ENCODE measurements at places on chromosomes 3 and 15.
A peak's percentile ranks its signal among the peaks of the same experiment; 100 is the strongest.

DNA sequence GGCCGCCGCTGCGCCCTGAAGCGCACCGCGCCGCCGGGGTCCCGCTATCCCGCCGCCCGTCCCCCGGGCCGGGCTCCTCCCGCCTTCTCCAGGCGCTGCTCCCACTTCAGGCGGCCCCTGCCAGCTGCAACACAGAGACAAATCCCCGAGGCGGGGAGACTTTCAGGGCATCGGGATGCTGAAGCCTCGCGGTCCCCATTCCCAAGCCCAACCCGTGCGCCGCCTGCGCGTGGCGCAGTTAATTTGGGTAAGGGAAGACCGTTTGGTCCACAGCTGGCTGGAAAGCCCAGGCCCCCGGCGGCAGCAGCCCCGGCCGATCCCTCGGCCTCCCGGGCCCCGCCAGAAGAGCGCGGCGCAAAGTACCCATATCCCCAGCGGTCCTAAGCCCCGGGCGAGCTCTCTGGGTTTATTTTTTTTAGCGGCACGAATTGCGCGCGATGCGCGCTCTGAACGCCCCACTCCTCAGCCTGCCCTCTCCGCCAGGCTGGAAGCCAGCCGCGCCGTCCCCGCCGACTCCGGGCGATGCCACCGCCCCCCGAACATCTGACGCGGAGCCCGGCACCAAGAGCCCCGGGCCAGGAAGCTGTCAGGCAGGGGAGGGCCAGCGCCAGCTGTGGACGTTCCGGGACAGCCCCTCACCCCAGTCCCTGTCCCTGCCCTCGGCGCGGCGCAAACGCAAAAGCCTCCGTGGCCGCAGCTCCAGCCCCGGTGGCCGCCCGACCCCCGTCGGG lies 517 bp downstream of the FBN1 start:
- peak; percentile 81 for DNase-seq

GRCh38 chr15:99106417-99107220 lies 1.7 kb downstream of the SYNM start:
- DNase-seq = no peak

- no peak for DNase-seq
Observed at GRCh38 chr3:66738625-66739365, 238.0 kb upstream of the LRIG1 start.

- DNase-seq = no peak
Observed at GRCh38 chr15:88166082-88166993, 90.2 kb downstream of the NTRK3 start.

DNA sequence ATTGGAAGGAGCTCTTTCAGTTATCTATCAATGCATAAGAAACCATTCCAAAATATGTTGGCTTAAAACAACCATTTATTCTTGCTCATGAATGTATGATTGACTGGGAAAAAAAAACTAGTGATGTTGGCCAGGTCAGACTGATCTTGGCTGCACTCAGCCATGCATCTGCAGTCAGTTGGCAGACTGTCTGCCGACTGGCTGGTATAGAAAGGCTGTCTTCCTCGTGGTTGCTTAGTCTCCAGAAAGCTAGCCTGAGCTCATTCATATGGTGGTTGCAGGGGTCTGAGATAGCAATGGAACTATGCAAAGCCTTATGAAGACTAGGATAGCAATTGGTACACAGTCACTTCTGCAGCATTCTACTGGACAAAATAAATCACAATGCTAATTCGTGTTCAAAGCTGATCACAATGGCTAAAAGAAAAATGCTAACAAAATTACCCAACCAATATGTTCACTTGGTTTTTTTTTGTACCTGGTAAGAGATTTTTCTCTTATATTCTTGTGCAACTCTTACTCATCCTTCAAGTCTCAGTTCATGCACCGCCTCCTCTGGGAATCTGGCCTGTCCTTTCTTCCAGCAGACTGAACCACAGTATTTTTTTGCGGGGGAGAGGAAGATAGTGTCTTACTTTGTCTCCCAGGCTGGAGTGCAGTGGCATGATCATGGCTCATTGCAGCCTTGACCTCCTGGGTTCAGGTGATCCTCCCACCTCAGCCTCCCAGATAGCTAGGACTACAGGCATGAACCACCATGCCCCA lies 126.8 kb downstream of the KCNAB1 start:
- no peak for DNase-seq

GRCh38 chr3:46097691-46098241 lies 70.5 kb upstream of the XCR1 start:
- no peak for DNase-seq

DNA sequence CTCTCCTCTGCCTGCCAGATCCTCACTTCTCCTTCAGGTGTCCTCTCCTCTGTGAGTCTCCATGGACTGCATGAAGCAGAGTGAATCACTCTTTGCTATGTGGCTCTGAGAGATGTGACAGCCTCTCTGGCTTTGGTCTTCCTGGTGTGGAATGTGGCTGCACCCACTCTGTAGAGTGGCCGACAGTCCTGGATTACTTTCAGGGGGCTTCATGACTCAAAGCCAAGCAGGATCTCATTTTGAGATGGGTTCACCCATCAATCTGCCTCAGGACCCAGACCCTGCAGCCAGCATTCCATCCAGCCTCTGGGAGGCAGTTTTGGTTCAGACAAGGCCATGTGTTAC lies 221.9 kb upstream of the LYSMD4 start:
- no peak for DNase-seq

GRCh38 chr3:7630351-7630911 lies 769.5 kb downstream of the GRM7 start:
- DNase-seq = no peak

GRCh38 chr15:56913670-56914069 lies 4.8 kb upstream of the TCF12 start:
- no peak for DNase-seq
